EL (cell line): ENCODE measurements at places on chromosomes 1 and 21.

GRCh38 chr1:227547310-227548118 lies 15.8 kb upstream of the ZNF678 start:
- DNase-seq, result no peak

GRCh38 chr1:203537806-203538464 lies 44.0 kb downstream of the OPTC start:
- peak; percentile 57 for DNase-seq

GRCh38 chr1:14850563-14850962 lies 252.1 kb downstream of the KAZN start:
- no peak for DNase-seq

DNA sequence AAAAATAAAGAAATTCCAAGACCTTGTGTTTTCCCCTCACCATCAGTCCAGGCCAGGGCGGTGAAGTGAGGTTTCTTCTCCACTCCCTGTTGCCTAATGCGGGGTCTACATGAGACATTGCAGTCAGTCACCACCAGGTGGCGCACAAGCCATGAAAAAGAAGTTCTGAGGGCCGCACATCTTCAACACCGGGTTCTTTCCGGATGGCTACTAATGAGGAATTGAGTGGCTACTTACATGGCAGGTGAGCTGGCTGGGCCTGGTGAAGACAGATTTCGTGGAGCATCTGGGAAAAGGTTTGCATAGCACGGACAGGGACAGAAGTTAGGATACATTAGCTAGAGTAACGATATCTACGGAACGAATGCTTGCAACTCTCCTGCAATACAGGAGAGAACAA lies 15.8 kb upstream of the S100A11 start:
- DNase-seq, result peak; percentile 75

- no peak for DNase-seq
Observed at GRCh38 chr1:40257313-40257687, 736 bp upstream of the ZMPSTE24 start.

DNA sequence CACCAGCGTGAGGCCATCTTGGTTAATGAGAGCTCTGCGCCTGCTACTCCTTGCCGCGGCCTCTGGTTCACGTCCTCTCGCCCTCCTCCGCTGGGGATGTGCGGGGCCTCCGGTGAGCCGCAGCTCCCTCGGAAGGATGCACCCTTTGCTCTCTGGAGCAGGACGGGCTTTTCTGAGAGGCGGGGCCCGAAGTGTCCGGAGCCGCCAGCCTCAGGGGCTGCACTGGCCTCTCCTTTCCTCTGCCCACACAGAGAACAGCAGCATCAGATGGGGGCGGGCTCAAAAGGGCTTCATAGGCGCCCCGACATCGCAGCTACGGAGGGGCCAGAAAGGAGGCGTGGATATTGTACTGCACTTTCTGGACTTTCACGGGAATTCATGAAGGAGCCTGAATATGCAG lies 284.7 kb downstream of the CAMTA1 start:
- DNase-seq, result peak; percentile 41

- no peak for DNase-seq
Observed at GRCh38 chr1:230114237-230114651, 47.2 kb downstream of the GALNT2 start.

GRCh38 chr1:93111561-93111960 lies 32.5 kb downstream of the MTF2 start:
- DNase-seq, result no peak

- DNase-seq, result no peak
Observed at GRCh38 chr21:34612557-34612956, 2.4 kb downstream of the RCAN1 start.

DNA sequence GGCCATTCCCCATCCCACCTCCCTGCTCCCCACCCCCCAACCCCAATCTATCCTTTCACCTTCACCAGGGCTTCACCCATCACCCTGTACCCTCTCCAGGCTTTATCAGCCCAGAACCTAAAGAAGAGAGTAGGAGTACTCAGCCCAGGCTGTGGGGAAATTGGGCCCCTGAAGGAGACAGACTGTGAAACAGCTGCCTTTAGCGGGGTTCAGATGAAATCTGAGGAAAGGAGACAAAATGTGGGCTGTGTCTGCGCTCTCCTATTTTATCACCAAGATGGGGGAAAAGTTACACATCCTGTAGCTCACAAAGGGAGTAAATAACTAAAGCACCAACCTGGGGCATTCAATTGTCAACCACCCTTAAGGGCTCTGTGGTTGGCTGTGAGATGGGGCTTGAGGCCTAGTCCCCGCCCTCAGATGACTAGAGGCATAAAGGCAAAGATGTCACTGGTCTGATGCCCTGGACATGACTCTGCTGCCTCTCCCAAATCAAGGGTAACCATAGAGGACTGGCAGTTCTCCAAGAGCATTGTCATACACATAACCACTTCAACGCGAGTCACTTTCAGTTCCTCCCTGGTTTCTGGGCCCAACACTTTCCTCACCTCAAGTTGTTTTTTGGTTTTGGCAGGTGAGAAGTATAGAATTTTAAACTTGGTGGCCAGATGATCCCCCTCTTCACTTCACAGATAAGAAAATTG lies 30.0 kb downstream of the SLC27A3 start:
- DNase-seq, result peak; percentile 86

- peak; percentile 79 for DNase-seq
Observed at GRCh38 chr1:86846164-86846647, 67.7 kb downstream of the SELENOF start.

- no peak for DNase-seq
Observed at GRCh38 chr1:10634428-10635084, 159.8 kb downstream of the PEX14 start.
